Hematopoietic multipotent progenitor cell treated with erythropoietin and hydrocortisone succinate and interleukin-3 and kit ligand, for 17 days (in vitro differentiated cells): ENCODE measurements at places on chromosomes 16 and 17.

DNA sequence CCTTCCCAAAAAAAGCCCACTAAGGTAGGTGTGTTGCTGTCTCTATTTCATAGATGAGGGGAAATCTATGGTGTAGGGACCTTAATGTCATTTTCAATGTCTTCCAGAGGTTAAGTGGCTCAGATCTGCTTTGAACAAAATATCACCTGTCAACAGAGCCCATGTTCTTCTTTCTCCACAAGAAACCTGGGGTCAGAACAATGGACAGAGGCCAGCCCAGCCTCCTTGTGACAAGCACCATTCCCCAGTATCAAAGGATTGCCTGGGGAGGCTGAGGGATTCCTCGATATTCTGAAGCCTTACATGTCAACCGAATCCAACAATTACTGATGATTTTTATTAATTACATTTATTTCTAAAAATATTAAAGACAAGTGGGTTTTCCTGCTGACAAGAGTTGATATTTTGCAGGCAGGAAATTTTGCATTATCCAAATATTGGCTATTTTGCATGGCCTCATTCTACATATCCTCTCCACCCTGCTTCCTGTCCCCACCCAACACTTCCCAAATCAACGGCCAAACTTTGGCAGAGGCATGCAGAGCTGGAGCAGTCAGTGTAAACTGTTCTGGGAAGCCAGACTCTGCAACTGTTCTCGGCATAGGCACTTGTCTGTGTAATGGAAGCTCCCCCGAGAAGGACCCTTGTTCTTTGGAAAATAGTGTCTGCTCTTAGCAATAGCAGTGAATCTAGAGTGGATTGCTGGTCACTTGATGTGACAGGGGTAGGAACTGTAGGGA, 281.5 kb downstream of the HS3ST3A1 start:
- DNase-seq: no peak

GRCh38 chr17:65365169-65365568, 196.3 kb downstream of the AXIN2 start:
- no peak for DNase-seq

GRCh38 chr16:50265260-50265659, 1.1 kb upstream of the ADCY7 start:
- peak; percentile 73 for DNase-seq

DNA sequence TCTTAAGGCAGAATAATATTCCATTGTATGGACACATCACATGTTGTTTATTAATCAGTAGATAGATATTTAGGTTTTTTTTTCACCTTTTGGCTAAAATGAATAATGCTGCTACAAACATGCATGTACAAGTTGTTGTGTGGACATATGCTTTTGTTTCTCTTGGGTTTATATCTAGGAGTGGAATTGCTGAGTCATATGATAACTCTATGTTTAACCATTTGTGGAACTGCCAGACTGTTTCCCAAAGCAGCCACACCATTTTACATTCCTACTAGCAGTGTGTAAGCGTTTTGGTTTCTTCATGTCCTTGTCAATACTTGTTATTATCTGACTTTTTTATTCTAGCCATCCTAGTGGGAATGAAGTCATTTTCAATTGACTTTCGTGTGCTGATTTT, 21.3 kb downstream of the CYLD start:
- no peak for DNase-seq

GRCh38 chr16:53896722-53897121, 192.8 kb downstream of the FTO start:
- DNase-seq: no peak

DNA sequence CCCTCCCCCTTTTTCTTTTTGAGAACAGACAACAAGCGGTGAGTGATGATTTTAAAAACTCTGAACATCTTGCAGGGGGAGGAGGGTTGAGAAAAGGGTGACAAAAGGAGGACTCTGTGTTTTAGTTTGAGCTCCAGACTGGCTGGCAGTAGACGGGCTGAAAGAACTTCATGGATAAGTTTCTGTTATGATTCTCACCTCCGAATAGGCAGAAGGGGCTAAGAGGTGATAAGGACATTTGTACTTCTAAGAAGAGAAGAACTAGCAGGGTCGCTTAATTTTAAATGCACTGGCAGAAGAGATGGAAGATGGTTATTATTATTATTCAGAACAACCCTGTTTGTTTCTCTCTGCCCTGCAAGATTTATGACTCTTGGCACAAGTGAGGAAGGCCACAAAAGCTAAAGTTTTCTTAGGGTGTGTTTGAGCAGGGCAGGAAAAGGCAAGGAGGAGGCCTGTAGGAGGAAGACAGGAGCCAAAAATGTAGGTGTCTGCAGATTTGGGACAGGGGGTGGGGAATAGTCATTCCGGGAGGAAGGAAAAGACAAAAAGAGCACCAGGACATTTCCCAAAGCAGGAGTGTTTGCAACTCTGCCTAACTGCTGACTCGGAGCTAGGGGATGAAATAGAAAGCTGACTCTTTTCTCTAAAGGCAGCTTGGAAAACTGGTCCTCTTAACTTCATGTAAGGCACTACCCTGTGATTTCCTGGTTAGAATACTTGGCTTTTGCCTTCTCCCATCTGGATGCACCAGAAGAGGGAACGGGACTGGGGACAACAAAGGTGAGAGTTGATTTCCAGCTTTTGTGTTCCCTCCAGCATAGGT, 11.9 kb upstream of the HOXB2 start:
- DNase-seq: no peak
